Stimulated activated CD4-positive, alpha-beta T cell treated with anti-CD3 and anti-CD28 coated beads, TNF-alpha, amount 100 ng/mL, for 48 hours (primary cell): ENCODE measurements at places on chromosomes 5 and 9.

- DNase-seq = no peak
Measured at GRCh38 chr5:1032551-1033027, 24.0 kb downstream of the NKD2 start.

DNA sequence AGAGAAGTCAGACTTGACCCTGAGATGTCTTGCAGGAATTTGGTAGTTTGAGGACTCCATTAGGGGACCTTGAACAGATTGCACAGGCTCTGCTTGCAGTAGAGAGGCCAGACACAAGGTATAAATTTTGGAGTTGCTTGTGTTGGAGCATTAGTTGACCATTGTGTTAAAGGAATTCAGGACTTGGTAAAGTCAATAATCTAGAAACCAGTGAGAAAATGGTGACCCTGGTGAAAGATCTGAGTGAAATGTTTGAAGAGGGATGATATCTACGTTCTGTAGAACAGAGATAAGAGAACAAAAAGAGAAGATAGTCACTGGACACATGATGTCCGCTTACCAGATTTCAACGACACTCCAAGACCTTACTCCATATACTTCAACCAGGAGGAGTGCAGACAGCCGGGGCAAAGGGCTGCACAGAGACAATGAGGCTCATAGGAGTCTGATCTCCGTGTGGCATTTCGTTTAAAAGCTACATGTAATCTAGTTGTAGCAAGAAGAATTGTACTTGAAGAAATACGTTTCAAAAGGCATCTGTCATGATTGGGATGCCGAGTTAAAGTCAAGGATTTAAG is 13.2 kb downstream of the DNAJC25 start:
- no peak for DNase-seq

GRCh38 chr9:133961226-133962165 is 30.6 kb downstream of the VAV2 start:
- DNase-seq = no peak

DNA sequence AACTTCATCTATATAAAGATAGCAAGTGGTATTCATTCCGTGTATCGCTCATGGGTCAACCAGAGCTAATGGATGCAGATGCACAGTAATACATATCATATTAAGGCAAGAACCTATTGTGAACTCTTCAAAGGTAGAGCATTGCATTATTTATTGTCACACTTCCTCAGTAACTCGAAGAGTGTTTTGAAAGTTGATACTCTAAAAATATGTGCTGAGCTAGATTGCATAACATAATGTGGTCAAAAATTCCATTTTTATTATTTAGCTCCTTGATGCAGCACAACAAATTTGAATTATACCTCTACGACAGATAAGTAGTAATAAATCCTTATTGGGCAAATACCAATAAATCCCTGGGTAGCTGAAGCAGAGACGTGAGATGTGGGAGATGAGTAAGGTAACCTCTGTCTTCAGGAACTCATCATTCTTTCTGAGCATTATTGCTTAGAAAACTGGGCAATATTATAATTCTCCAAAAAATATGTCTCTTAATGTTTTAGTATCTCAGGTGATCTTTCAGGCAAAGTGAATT is 70.3 kb downstream of the CDH18 start:
- DNase-seq = no peak

DNA sequence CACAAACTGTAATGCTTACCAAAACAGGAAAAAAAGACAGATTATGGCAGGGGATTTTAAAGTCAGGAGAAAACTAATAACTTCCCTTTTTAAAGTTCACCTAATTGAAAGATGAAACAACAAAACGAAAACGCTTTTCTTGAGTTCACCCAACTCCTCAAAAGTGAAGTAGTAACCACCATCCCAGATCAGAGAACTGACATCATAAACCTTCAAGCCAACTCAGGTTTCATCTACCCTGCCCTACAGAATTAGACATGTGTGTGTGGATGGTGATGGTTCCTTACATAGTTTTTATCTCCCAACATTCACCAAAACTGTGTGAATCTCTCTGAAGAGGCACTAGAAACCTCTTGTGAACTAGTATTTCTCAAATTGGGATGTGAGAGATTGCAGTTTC is 195.2 kb upstream of the PTGER4 start:
- DNase-seq = no peak

DNA sequence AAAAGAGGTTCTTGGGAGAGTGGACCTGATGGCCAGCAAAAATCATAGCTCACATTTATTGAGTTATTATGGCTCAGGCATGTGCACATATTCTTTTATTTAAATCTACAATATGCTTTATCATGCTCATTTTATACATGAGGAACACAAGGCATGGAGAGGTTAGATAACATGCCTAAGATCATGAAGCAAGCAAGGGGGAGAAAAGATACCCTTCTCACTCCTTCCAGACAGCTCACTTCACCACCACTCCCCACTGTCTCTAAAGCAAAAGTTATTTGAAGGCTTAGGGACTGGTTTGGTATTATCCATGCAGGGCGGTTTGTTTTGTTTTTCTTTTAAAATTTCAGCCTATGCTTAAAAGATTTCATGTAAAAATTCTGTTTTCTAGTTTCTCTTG is 59.0 kb upstream of the PDE8B start:
- no peak for DNase-seq

- no peak for DNase-seq
Measured at GRCh38 chr5:84273517-84273883, 111.2 kb downstream of the EDIL3 start.

DNA sequence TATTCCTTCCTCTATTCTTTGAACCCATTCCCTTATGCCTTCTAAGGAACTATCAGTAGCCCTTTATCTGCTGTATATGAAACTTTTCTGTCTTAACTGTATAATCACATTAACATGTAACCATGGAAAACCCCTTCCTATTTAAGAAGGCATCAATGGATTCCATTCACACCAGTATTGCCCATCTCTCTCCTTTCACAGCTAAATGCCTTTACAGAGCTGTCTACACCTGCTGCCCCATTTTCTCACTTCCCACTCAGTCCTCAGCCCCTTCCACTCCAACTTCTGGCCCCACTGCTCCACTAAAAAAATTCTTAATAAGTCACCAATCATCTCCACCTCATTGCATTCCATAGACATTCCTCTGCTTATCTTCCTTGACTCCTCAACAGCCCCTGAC is 50.8 kb downstream of the SEC61B start:
- DNase-seq = no peak

DNA sequence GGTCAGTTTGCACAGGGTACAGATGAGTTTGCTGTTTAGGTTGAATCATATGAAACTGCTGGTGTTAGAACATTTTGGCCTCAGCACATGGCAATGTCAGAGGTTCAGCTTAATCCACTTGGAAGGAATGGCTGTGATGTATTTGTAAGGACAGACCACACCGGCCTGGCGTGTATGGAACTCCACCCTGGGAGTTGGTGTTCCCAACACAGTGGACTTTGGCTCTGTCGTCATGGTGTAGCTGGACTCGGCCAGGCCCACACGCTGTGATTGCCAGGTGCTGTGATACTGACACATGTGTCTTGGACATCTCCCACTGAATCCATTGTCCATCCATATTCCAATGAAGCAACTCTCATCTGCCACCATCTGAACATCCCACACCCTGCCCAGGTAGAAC is 90.3 kb downstream of the ZNF618 start:
- DNase-seq = no peak

GRCh38 chr5:57532513-57533497 is 50.2 kb upstream of the ACTBL2 start:
- no peak for DNase-seq

GRCh38 chr5:55601628-55602027 is 66.9 kb upstream of the PLPP1 start:
- no peak for DNase-seq

- DNase-seq = no peak
Measured at GRCh38 chr9:7489036-7489435, 310.5 kb downstream of the DMAC1 start.

DNA sequence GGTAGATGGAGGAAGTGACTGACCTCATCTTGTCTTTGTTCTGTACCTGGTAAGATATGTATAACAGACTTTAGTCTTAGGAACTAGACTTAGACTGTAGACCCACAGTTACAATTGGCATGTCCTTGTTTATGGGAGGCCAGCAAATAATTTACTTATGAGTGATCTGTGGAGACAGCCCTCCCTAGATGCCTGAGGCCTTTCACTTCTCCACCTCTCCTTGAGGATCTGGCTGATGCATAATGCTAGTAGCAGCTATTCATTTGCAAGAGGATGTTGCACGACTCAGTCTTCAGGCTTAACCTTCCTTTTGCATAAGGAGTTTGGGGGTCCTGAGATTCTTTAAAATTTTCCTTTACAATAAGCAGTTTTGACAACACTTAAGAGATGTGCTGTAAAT is 100.7 kb downstream of the YTHDC2 start:
- DNase-seq = no peak

- DNase-seq = no peak
Measured at GRCh38 chr5:175866377-175866907, 4.9 kb upstream of the CPLX2 start.

- DNase-seq = no peak
Measured at GRCh38 chr5:10932426-10932825, 171.4 kb upstream of the DAP start.

GRCh38 chr5:169695919-169696490 is 58.9 kb downstream of the DOCK2 start:
- DNase-seq = no peak

DNA sequence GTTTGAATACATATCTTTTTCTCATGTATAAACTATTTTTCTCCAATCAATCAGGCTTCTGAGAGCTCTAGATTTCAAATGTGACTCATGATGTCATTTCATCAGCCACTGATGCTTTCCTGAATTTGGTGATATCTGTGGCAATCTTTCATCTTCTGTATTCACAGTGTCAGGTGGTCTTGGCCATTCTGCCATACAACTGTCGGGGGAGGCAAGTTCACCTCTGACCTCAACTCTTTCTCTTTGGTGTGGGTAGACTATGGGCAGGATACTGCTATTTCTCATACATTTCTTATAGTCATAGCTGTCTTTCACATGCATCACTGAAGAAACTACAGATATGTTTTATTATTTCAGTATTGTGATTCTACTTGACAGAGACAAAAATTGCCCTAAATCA is 414.1 kb upstream of the MEF2C start:
- DNase-seq = no peak

GRCh38 chr5:135451581-135452320 is 400 bp downstream of the TIFAB start:
- no peak for DNase-seq

DNA sequence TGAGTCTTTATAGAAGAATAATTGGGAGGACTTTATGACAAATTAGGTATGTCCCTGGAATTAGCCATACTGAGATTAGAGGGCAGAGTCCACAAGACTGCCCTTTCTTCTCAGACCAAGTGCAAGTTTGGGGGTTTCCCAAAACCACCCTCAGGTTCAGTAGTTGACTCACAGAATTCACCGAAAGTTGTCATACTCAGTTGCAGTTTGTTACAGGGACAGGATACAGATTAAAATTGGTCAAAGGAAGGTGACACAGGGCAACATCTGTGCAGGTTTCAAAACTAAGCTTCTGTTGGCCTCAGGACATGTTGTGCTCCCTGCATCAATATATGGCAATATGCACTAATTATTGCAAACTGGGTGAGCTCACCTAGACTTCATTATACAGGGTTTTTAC is 3.8 kb downstream of the RANBP17 start:
- no peak for DNase-seq

GRCh38 chr9:135504262-135505243 is 4.1 kb downstream of the MRPS2 start:
- peak; percentile 24 for DNase-seq

DNA sequence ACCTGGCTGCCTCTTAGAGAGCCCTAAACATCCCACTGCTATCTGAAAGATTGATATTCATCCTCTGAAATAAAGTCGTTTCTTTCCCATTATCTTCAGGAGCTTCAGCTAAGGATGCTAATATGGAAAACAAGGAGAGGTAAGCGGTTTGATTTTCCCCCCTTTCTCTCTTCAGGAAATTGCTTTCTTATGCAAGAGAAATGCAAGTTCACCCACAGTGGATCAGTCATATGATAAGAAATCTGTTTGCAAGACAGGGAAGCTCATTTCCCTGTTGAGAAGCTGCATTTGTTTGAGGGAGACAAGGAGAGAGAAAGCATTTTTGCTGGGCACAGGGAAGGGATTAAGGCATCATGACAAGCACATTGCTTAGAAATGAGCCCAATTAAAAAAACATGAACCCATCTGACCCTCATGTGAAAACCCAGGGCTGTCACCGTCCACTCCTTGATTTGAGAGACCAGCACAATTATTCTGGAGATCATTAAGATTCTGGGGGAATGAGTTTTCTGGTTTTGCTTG is 53.7 kb upstream of the BOD1 start:
- DNase-seq = no peak

- DNase-seq = no peak
Measured at GRCh38 chr9:80797831-80798688, 891.3 kb downstream of the TLE1 start.

- no peak for DNase-seq
Measured at GRCh38 chr9:10649076-10649475, 36.3 kb upstream of the PTPRD start.

GRCh38 chr5:43635374-43635773 is 32.4 kb downstream of the NNT start:
- DNase-seq = no peak

GRCh38 chr5:174053905-174054304 is 8.4 kb downstream of the NSG2 start:
- no peak for DNase-seq

DNA sequence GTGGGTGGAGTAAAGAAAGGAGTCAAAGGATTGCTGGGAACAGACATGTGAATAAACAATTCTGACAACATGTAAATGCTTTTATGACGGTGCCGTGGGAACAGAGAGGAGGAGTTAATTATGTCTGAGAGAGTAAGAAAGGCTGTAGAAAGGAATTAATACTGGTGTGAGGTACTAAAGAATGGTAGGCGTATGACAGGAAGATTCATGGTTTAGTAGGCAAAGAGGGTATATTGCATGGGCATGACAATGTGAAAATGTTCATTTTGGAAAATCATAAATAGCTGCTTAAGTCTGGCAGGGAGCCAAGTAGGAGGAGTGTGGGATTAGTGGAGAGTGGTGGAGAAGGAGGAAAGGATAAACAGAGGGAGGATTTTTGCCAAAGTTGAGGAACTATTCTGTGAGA is 19.7 kb downstream of the NAA35 start:
- DNase-seq = no peak

DNA sequence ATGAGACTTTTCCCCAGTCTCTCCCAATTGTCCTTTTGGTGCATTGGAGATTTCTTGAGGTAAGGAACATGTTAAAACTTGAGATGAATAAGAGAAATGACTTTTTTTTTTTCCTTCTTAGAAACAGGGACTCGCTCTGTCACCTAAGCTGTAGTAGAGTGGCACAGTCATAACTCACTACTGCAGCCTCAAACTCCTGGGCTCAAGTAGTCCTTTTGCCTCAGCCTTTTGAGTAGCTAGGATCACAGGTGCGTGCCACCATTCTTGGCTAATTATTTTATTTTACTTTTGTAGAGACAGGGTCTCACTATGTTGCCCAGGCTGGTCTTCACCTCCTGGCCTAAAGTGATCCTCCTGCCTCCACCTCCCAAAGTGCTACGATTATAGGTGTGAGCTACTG is 25.9 kb downstream of the CDC42SE2 start:
- no peak for DNase-seq
